Left renal pelvis (tissue), 4 donors: ENCODE measurements at places on chromosomes 12 and 14.

- peak; percentile 27 for DNase-seq
Measured at GRCh38 chr12:125259178-125259867, 194.1 kb downstream of the AACS start.

DNA sequence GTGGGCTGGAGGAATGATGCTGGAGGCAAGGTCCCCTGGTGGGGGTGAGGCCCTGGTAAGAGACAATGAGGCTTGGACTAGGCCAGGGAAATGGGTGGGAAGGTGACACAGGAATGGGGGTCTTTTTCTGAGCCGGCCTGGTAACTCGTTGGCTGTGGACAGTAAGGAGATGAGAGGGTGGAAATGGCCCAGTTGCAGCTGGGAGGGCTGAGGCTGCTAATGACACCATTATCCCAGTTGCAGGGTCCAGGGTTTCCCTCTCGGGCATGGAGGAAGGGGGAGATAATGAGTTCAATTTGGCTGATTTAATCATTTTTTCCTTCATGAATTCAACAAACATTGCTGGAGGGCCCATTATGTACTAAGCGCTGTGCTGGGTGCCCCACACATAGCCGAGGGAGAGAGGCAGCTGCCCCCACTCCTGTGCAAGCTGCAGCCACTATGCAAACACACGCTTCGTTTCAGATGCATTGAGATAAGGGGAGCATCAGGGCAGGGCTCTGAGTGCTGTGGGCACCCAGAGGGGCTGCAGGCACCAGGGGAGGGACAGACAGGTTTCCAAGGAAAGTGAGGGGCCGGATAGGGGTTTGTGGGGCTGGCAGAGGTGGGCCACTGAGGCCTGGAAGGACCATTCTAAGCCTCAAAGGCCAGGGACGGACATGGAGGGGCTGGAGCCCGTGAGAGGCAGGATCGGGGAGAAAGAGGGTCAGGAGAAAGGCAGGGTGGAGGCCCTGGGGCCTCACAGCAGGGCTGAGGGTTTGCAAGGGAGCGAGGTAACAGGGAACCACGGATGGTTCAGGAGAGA is 43.2 kb upstream of the MEG3 start:
- no peak for DNase-seq

- DNase-seq: no peak
Measured at GRCh38 chr12:6818222-6818621, 3.4 kb upstream of the GPR162 start.

- no peak for DNase-seq
Measured at GRCh38 chr14:100889641-100890040, 13.9 kb downstream of the RTL1 start.

- no peak for DNase-seq
Measured at GRCh38 chr12:62260733-62261683, 804 bp downstream of the USP15 start.

GRCh38 chr14:89406941-89407340 is 10.1 kb downstream of the FOXN3 start:
- DNase-seq: no peak

DNA sequence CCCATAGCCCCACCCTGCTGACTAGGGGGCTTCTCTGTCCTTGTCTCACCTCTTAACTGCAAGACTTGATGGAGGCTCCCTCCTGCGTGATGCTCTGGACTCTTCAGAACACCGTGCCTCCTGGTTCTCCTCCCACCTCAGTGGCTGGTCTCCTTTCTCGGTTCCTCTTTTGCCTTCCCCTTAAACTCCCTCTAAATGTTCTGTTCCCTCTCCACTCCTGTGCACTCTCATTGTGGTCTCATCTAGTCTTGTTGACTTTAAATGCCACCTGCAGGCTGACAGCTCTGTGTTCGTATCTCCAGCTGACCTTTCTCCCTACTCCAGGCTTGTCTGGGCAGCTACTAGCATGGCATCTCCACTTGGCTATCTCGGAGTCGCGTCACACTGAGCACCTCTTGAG is 28.3 kb downstream of the DYNC1H1 start:
- no peak for DNase-seq

GRCh38 chr12:120851444-120851843 is 52.7 kb downstream of the SPPL3 start:
- no peak for DNase-seq

DNA sequence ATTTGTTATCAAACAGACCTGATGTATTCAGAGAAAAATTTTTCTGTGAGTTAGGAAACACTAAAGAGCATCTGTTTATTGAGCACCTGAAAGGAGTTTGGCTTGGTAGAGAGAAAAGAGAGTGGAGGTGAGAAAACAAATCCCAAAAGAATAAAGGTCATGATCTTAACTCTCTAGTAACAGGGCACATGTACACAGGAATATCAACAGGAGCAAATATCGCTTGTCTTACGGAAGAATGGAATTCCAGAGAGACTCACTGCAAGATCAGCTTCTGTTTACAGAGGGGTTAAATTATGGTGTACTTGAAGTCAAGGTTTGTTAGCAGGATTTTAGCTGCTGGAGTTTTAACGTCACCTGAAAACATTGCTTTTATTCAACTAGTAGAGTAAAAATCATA is 78.8 kb downstream of the SPPL3 start:
- DNase-seq: no peak

GRCh38 chr12:9792961-9793617 is 32.4 kb upstream of the CD69 start:
- no peak for DNase-seq

DNA sequence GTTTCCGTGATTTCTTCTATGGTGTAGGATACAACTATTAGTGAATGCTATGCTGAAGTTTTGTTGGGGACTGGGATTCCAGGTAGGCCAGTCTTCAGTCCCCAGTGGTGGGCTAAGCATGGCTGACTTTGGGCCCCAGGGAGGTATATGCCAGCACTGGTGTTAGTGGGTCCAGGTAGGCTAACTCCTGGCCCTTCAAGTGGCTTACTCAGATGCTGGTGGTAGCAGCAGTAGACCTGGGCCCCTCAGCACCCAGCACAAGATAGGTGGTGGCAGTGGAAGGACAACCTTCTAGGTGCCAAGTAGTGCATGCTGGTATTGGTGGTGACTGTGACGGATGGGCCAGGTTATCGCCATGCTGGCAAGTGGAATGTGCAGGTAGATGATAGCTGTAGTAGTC is 955.1 kb downstream of the TMTC2 start:
- DNase-seq: no peak

GRCh38 chr14:95211721-95212504 is 54.6 kb upstream of the DICER1 start:
- no peak for DNase-seq

- DNase-seq: no peak
Measured at GRCh38 chr12:101826766-101827368, 3.9 kb downstream of the GNPTAB start.

DNA sequence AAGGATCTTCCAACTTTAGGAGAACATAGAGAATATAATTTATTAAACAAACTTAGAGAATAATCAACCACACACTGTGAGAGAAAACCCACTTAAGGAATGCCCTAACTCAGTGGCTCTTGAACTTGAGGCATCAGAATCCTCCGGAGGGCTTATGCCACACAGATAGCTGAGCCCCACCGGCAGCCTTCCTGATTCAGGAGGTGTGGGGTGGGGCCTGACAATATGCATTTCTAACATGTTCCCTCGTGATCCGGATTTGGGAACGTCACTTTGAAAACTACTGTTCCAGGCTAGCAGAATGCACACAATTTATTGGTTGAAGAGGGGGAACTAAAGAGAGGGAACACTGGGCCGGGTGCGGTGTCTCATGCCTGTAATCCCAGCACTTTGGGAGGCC is 2.0 kb upstream of the SOAT2 start:
- no peak for DNase-seq

- peak; percentile 85 for DNase-seq
Measured at GRCh38 chr14:23306412-23307145, at the start of gene BCL2L2. Gene BCL2L2 (plus strand): TSS chr14:23306833. CDS start chr14:23307768, 935 bp downstream.

GRCh38 chr12:77231501-77231918 is 166.1 kb upstream of the E2F7 start:
- no peak for DNase-seq

DNA sequence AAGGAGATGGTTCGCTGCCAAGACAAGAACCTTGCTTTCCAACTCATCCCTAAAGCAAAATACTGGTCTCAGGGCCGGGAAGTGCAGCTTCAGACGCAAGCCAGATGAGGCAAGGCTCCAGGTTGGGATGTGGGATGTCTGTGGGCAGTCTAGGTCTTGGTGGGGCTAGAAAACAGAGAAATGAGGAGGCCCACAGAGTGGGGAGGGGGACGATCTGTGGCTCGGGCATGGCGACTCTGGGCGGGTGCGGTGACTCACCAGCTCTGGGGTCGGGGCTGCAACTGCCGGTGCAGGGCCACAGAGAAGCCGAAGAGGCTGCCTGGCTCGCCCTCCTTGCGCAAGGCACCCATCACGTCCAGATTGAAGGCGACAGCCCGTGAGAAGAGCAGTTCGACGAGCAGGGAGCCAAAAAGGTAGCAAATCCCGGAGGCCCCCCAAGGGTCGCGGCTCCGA is 459 bp downstream of the ITGA7 start:
- DNase-seq: no peak

DNA sequence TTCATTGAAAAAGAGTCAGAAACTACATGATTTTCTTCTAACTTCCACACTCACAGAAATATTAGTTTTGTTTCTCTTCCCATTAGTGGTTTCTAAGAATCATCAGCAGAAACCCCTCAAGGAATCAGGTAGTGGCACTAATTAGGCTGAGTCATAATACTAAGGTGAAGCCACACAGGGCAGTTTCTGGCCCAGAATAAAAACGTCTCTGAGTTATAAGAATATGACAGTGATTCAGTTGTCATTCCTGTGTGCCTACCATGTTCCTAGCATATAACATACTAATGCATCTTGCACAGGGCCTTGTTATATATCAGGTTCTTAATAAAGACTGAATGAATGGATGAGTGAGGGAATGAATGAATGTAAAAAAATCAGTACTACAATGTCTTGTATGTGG is 206.0 kb upstream of the PLEKHG7 start:
- no peak for DNase-seq

DNA sequence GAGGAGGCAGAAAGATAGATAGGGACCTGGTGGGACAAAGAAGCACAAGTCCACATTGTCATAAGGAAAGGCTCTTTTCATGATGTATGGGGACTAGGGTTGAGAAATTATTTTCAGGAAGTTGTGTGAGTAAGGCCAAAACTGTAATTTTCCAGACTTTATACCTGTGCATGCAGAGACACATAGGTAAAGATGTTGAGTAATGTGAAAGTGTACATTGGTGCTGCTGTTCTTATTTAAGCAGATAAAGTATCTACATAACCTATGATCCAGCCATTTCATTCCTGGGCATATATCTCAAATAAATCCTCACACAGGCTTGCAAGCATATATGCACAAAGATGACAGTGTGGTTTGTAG is 332.2 kb downstream of the DUSP6 start:
- no peak for DNase-seq

DNA sequence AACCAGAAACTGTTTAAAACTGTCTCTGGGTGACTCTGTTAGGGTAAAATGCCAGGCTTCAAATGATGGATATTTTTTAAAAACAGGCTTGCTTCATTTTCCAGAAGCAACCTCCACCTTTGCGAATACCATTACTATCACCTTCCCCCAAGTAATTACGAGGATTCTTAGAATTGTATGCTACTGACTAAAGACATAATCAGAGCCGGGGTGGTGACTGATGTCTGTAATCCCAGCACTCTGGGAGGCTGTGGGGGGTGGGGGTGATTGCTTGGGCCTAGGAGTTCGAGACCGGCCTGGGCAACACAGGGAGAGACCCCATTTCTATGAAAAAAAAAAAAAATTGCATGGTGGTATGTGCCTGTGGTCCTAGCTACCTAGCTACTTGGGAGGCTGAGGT is 38.3 kb downstream of the FGD6 start:
- DNase-seq: no peak

DNA sequence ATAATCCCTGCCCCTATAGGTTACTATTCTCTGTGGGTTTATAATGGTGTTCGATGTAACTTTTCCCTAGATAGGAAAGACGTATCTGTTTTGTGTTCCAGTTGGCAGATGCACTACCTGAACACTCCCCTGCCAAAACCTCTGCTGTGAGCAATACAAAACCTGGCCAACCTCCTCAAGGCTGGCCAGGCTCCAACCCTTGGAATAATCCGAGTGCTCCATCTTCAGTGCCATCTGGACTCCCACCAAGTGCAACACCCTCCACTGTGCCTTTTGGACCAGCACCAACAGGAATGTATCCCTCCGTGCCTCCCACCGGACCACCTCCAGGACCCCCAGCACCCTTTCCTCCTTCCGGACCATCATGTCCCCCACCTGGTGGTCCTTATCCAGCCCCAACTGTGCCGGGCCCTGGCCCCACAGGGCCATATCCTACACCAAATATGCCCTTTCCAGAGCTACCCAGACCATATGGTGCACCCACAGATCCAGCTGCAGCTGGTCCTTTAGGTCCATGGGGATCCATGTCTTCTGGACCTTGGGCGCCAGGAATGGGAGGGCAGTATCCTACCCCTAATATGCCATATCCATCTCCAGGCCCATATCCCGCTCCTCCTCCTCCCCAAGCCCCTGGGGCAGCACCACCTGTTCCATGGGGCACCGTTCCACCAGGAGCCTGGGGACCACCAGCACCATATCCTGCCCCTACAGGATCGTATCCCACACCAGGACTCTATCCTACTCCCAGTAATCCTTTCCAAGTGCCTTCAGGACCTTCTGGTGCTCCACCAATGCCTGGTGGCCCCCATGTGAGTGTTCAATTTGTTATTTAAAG is 11.3 kb downstream of the MAPK1IP1L start:
- DNase-seq: no peak

GRCh38 chr12:31582155-31582554 is 8.8 kb downstream of the DENND5B start:
- no peak for DNase-seq

GRCh38 chr14:105208738-105209075 is 27.6 kb upstream of the NUDT14 start:
- DNase-seq: no peak

GRCh38 chr14:76837524-76837923 is 11.3 kb downstream of the LRRC74A start:
- DNase-seq: no peak

GRCh38 chr12:130881548-130881947 is 9.7 kb downstream of the RAN start:
- no peak for DNase-seq

GRCh38 chr14:52402812-52403526 is 88.9 kb downstream of the PTGER2 start:
- DNase-seq: no peak

DNA sequence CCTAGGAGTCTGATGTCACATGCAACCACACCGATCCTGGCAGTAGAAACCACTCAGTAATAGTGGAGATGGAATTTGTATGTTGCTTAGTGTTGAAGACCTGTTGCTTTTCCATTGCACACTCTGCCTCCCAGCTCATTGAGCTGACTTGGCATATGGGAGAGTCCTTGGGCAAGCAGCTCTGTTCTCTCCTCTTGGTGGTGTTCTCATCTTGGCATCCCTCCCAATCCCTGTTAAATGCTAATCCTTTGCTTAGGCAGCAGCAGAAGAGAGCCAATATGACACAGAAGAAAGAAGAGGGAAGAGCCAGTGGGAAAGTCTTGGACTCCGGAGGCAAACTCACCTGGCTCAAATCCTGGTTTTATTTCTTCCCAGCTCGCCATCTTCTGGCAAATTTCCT is 178.0 kb upstream of the CAND1 start:
- DNase-seq: no peak

GRCh38 chr12:46219132-46219876 is 49.5 kb downstream of the SLC38A1 start:
- DNase-seq: no peak

GRCh38 chr12:81022531-81022930 is 55.3 kb upstream of the ACSS3 start:
- DNase-seq: no peak
